Glutamatergic neuron (in vitro differentiated cells): ENCODE measurements at places on chromosomes 13 and 19.

DNA sequence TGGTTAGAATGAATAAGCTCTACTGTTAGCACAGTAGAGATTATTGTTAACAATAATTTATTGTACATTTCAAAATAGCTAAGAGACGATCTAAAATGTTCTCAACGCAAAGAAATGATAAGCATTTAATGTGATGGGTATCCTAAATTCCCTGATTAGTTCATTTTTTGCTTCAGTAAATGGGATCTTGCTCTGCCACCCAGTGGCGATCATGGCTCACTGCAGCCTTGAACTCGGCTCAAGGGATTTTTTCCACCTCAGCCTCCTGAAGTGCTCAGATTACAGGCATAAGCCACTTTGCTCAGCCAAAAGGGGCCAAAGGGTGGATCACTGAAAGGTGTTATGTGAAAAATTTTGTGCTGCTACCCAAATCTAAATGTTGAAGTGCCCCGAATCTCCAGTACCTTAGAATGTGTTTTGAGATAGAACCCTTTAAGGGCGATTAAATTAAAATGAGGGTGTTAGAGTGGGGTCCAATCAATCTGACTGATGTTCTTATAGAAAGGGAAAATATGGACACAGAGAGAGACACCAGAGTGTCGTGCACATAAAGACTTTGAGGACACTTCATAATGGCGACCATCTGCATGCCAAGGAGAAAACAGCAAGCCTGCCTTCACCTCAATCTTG lies 31.5 kb upstream of the ZNF766 start:
- peak; percentile 66 for DNase-seq

DNA sequence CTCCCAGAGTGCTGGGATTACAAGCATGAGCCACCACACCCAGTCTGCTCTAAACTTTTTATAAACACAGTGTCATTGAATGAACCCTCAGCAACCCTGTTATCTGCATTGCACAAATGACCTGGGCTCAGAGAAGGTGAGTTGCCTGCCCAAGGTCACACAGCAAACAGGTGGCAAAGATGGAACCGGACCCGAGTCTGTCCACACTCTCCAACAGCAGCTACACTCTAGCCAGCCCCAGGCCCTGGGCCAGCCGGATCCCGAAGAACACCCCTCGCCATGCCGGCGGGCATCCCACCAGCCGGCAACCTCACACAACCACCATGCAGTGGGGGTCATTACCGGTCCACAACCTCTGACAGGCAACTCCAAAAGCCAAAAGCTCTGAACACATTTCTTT lies 14.5 kb downstream of the ERCC2 start:
- DNase-seq = no peak

- peak; percentile 66 for DNase-seq
Measured at GRCh38 chr19:3276341-3276799, 51.9 kb downstream of the CELF5 start.

GRCh38 chr19:4688587-4688986 lies 18.4 kb upstream of the MYDGF start:
- DNase-seq = no peak

DNA sequence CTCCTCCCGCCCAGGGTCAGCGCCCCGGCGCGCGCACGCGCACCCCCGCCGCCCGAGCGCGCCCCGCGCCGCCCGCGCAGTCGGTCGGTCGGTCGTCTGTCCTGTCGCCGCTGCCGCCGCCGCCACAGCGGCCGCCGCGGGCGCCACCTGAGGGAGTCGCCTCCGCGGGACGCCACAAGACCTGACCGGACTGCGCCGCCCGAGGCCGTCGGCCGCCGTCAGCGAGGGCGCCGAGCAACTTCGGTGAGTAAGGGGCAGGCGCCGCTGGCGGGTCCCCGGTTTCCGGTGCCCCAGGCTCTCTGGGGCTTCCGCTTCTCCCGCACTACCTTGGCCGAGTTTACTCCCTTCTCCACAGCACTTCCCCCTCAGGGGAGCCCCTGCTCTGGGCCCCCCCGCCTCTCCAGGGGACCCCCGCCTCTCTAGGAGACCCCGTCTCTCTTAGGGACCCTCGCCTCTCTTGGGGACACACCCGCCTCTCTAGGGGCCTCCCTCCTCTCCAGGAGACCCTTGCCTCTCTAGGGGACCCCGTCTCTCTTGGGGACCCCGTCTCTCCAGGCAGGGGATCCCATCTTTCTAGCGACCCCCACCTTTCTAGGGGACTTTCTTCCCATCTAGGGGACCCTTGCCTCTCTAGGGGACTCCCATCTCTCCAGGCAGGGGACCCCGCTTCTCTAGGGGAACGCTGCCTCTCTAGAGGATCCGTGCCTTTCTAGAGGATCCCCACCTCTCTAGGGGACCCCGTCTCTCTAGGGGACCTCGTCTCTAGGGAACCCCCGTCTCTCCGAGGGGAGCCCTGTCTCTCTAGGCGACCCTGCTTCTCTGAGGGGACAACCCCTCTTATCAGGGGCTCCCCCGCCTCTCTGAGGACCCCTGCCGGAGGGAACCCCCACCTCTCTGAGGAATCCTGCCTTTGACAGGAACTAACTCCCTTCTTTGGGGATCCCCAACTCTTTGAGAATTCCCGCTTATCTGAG lies 19.3 kb upstream of the GATAD2A start:
- DNase-seq = peak; percentile 74

DNA sequence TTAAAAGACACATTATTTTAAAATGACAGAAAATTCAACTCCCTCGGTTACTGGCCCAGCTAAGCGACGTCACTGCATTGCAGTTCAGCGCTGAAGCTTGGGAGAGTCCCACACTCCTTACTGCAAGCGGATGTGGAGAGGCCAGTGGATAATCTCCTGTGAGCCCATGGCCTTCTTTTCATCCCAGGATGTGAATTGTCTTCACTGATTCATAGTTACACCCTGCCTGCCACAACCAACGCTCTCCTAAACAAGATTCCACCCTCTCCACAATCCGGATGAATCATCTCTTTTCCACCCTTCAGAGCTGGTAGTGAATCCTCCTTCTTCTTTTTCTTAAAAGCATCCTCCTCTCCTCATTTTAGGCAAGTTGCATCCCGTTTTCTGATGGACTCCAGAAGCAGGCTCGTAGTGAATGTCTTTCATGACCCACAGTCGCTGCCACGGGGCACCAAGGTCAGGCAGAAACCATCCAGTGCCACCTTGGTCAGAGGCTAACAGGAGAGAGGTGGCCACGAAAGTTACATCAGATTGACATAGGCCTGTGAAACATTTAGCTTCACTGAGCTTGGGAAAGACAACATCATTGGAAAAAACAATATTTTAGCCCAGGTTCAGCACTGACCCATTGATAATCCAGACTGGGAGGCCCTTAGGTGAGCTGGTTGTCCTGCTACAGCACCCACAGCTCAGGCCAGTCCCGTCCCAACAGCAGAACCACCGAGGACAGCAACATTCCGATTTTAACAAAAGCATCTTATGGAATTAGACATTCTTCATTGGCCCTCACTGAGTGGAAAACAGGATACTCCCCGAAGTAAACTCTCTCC lies 2.0 kb downstream of the GJB2 start:
- DNase-seq = no peak

DNA sequence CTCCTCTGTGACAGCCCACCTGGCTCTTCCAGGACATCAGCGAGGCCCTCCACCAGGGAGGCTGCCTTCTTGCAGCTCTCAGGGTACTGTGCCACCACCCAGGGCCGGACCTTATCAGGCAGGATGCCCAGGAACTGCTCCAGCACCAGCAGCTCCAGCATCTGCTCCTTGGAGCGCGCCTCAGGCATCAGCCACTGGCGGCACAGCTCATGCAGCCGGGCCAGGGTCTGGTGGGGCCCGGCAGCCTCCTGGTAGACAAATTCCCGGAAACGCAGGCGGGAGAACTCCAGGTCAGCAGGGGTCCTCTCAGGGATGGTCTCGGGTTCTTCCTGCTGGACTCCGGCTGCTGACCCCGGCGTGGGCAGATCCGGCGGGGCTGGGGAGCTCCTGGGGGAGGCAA lies 8.2 kb downstream of the ZSCAN18 start:
- DNase-seq = no peak

DNA sequence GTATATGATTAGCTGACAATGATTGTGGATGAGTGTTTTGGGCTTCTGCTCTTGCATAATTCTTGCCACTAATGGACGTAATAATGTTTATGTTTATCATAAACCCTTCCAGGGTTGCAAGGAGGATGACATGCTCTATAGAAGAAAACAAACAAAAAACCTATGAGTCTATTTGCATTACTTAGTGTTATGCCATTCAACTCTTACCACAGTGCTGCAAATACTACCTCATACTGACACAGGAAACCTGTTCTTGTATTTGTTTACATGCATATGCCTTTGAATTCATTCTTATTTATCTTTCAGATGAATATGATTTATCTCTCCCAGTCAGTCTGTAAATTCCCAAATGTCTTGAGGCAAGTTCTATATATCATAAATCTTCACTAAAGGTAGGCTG lies 39.6 kb upstream of the FREM2 start:
- DNase-seq = no peak

GRCh38 chr19:41637484-41637883 lies 10.6 kb upstream of the CEACAM4 start:
- DNase-seq = no peak

- DNase-seq = no peak
Measured at GRCh38 chr19:32289566-32290210, 55.7 kb upstream of the ZNF507 start.

DNA sequence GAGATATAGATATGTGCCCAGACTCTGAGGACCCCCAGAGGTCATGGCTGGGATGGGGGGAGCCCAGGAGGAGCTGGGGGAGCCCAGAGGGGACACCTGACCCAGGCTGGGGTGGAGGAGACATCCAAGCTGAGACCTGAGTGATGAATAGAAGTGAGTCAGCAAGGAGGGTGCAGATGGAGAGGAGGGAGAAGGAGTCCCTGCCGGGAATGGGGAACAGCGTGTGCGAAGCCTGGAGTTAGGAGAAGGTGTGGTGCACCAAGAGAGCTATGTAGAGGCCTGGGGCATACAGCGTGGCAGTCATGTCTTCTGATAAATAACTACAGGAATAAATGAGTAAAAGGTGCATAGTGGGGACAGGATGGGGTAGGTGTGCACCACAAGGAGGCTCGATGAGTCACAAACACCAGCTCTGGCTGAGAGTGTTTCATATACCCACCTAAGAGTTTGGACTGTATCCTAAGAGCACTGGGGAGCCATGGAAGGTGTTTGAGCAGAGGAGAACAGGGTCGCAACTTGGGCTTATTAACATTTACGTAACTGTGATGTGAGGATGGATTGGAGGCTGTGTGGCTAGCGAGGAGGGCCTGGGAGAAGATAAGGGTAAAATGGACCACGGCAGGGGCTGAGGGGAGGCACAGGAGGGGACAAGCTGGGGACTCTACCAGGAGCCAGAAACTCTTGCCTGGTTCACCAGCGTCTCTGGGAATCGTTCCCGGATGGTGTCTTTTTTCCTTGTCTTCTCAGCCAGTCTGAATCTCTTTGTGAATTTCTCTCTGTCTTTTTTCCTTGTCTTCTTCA lies 1.4 kb downstream of the CEACAM18 start:
- no peak for DNase-seq

- no peak for DNase-seq
Measured at GRCh38 chr13:45369116-45369515, 28.1 kb upstream of the TPT1 start.

DNA sequence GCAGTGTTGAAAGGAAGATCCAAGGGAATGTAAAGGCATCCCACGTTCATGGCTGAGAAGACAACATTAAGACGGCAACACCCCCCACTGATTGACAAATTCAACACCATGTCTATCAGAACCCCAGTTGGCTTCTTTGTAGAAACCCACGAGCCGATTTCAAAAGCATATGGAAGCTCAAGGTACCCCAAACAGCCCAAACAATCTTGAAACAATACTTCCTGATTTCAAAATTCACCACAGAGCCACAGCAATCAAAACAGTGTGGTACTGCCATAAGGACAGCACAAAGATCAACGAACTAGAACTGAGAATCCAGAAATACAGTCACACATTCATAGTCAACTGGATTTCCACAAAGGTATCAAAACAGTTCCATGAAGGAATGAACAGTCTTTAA lies 6.2 kb downstream of the MIER2 start:
- DNase-seq = no peak

GRCh38 chr19:48511800-48512503 lies at the start of gene LMTK3:
Gene LMTK3 (minus strand): TSS chr19:48511835. CDS start chr19:48511576, 259 bp downstream.
- peak; percentile 85 for DNase-seq

DNA sequence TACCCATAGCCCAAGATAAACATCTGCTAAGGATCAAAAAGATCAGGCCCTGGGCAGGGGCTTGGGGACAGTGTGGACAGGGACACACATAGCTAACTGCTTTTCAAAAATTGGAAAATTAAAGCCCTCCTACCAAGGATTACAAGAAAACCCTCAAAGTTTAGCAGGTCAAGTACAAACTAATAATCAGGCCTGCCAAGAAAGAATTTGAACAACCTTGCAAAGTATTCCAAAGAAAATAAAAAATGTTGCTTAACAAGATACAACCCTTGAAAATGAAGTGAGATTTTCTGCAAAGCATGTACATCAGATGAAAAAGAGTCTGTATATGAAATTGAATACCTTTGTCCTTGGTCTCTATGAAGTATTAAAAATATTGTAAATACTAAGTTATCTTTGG lies 67.3 kb downstream of the KLF12 start:
- no peak for DNase-seq

GRCh38 chr13:40190641-40191100 lies 475.8 kb downstream of the FOXO1 start:
- DNase-seq = no peak

DNA sequence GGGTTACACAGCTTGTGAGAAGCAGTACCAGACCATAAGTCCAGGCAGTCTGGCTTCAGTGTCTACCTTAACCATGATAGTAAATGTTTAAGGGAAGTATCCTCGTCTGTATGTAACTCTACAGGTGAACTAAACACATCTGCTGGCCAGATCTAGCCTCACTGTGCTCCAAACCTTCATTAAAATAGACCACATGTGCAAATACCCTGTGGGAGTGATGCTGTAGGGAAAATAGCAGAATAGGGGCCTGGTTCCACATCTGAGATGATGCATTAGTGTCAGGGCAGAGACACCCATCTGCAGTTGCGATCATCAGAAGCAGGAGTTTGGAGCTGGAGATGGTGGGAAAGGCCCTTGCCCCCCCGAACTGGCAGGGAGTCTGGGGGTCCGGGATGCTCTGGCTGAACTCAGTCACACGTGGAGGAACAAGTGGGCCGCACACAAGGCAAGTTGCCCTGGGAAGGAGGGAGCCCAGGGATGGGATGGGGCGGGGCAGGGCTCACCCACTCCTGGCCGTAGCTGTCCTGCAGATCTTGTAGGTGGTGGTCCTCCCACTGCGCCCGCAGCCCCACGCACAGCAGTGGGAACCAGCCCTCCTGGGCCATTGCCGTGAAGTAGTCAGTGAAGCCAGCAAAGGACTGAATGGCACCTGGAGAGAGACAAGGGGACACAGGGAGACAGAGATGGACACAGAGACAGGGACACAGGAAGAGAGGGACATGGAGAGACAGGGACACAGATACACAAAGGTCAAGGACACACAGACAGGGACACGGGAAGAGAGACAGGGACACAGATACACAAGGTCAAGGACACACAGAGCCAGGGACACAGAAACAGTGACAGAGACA lies 7.3 kb downstream of the TMEM147 start:
- DNase-seq = no peak
